ENCODE measurements at places on chromosomes 5 and 9.

DNA sequence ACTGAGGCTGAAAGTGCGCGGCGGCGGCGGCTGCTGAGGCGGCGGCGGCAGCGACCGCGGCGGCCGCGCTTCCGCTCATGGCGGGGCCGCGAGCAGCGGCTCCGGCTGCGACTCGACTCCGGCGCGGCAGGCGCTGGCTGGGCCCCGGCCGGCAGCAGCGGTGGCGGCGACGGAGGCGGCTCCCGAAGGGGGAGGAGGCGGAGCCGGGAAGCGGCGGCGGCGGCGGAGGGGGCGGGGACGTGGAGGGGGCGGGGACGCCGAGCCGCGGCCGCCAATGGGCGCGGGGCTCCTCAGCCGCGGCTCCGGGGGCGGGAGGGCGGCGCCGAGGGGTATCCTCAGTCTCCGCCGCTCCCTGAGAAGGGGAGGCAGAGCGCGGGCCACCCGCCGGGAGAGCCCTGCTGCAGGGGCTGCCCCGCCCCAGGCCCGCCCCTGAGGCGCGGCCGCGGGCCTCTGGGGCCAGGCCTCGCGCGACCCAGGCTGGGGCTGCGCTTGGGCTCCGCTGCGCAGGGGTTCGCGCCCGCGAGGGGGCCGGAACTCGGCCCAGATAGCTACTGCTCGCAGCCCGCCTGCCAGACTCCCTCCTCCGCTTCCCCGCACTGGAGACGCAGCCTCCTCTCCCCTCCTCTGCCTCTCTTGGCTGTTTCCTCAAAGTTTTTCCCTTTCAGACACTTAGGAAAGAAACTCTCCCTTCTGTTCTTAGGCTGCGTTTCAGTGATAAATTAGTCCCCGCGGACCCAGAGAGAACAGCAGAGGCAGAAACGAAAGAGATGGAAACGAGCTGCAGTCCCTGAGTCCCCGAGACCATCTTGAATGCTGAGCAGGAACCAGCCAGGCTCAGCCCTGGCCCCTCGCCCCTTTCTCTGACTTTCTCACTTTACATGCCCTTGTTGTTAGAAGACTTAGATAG lies 85.0 kb upstream of the MELK start:
- no peak for DNase-seq

DNA sequence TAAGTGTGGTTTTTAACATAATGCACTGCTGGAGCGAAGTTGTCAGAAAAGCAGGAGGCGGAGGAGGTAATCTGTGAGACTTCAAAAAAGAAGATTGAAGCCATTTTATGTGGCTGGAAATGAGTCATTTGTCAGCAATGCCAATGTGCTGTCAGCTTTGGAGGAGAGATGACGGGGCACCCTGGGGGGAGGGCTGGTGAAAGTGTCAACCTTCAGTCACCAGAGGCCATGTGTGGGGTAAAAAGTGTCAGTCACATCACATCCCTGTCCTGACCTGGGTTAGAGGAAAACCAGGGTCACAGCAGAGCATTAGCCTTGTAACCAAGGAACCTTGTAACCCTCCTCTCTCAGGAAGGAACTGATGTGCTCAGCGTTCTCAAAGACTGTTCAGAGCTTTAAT lies 59.1 kb downstream of the TLR4 start:
- DNase-seq, result no peak

DNA sequence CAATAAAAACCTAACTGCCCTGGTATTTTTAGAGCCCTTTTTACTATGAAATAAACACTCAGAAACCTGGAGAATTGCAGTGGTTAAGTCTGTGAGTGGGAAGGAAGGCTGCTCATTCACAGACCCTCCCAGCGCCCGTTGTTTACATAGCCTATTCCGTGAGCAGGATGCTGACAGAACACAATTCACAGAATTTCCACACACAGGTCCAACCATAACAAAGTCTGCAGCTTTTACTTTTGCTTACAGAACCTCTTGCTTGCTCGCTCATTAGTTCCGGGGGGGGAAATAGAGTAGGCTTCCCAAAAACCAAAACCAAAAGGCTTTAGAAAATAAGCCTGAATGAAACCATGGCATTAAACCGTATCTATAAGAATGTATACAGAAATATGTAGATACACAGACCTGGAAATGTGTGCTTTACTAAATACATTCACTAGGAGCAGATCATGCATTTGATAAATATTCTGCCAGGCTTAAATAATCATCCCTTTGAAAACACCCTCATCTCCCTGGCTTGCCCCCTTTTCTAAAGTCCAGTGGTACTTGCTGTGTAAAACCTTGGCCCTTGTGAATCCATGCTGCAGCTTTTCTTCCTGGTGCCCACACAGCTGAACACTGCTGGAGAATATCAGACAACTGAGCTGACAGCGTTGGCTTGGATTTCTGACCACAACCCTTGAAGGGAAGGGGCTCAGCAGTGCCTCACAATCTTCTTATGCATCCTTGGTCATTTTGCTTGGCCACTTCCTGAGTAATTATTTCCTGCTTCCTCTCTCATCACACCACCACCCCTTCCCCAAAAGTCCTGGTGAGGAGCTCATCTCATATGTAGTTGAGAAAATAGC lies 128.0 kb downstream of the FANCC start:
- no peak for DNase-seq

DNA sequence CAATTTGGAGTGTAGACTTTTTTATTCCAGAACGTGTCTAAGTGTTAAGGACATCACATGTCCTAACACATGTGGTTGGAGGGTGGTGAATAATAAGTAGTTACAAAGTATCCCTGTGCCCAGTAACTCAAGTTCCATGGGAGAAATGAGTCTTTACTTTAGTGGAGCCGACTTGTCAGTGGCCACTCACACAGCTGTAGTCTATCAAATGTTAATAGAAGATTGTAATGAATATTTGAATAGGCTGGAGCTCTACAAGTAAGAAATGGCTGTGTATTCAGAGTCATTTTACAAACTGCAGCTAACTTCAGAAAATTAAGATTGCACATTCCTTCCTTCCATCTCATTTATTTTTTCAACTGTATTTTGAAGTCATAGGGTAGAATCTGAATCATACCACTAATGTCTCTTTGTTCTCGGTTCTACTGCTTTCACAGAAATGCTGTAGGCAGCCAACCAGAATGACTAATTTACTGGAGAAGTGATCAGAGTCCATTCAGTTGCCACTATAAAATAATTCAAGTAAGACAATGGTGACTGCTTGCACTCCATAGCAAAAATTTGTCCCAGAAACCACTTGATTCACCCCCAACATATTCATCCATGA lies 394.8 kb downstream of the NR2F1-AS1 start:
- DNase-seq, result no peak

- DNase-seq, result no peak
These were observed 37.5 kb upstream of the SMU1 start for GRCh38 chr9:33113799-33114547.

DNA sequence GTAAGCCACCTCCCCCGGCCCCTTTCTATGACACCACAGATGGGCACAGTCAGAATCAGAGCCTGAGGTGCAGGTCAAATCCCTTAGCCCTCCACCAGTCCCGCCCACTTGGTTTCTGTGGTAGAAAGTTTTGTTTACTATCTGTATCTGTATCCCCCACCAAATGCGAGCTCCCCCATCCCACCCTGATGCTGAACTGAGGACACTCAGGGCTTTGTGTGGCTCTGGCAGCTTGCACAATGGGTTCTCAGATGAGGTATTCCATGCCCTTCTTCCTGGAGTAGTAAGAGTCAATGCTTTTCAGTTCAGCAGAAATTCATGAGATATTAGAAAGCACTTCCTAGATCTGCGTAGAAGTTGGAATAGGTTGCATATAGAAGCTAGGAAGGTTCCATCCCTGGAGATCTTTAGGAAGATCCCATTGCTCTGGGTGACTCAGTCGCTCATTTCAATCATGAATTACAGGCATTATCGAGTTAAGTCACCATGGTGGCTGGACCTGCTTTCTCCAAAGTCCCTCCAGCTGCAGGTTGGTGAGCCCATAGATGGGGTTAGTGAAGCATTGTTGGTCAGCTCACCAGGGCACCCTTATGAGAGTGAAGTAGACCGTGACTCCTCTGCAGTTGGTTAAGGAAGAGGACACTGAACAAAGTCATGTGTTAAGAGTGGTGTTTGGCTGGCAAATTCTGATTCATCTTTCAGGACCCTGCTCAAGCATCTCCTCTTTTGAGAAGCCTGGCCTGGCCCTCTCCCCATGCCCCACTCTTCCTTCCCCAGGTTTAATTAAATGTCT lies 10.6 kb upstream of the KCNIP1 start:
- DNase-seq, result no peak

GRCh38 chr5:2534970-2535369 lies 216.5 kb downstream of the IRX2 start:
- no peak for DNase-seq

DNA sequence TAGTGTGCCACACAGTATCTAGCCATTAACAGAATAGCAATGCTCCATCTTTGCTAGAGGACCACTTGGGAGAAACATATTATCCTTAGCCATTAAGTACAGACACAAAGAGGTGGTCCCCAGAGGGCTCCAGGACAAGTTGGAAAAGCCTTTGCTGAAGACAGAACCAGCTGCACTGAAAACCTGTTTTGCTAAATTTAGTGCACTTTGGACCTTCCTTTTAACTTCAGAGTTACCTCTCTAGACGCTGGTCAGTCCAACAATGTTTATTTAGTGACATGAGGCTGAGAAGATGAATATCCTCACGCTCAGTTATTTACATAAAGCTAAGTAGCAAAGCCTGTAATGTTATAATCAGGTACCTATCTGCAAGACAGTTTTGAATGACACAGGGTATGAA lies 265.0 kb upstream of the ZNF608 start:
- no peak for DNase-seq

DNA sequence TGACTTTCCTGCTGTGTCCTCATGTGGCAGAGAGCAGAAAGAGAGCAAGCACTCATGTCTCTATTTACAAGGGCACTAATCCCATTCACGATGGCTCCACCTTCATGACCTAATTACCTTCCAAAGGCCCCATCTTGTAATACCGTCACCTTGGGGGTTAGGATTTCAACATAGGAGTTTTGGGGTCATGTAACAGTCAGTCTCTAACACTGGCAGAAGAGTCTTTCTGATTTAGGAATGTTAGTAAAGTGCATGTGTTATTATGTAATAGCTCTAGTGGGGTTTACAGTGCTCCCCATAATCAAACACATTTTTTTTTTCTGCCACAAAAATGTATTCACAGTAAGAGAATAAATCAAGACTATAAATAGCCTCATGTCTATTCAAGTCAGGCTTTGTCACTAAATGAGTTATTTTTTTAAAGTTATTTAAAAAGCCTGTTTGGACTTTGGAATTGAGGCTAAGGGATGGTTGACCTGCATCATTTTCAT lies 19.1 kb downstream of the GALNT10 start:
- no peak for DNase-seq

DNA sequence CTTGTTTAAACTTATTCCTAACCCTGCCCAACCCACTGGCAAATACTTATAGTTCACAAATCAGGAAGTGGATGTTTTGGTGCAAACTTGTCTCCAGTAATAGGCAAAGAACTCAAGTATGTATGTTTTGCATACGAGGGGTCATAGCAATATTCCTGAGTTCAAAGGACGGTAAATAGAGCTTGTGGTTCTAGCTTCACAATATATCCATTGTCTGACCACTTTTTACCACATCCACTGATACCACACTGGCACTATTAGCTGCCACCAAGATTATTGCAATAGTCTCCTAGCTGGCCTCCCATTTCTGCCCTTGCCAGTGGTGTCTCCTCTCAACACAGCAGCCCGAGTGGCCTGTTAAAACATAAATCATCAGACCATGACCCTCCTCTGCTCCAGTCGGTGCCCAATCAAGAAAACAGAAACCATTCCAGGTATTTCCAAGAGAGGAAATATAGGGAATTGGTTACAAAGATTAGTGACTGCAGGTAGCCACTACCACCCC lies 17.0 kb downstream of the GRXCR2 start:
- DNase-seq, result no peak

DNA sequence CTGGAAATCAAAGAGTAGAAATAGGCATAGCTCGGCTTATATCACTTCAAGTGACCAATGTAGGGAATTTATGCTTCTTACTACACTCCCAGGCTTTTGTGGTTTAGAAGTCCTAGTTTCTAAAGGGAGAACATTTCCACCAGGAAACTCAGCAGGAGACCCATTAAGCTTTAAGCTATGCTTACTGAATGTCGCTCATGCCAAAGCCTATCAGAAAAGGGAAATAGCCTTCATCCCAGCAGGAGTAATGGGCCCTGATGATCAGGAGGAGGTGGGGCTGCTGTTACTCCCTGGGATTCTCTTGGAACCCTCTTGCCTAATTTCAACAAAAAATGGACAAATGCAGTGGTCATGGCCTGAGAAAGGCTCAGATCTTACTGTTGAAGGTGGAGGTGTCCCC lies 54.5 kb upstream of the SEMA6A start:
- no peak for DNase-seq

DNA sequence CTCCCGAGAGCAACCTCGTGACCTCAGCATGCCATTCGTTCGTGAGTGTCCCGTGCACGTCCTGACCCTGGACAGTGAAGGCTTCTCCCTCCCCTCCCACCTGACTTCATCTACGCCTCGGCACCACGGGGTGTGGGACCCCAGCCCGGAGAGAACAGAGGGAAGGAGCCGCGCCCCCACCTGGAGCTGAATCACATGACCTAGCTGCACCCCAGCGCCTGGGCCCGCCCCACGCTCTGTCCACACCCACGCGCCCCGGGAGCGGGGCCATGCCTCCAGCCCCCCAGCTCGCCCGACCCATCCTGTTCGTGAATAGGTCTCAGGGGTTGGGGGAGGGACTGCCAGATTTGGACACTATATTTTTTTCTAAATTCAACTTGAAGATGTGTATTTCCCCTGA lies 38.3 kb upstream of the FCN2 start:
- DNase-seq, result no peak

GRCh38 chr9:76571288-76571687 lies 112.3 kb downstream of the GCNT1 start:
- DNase-seq, result no peak

DNA sequence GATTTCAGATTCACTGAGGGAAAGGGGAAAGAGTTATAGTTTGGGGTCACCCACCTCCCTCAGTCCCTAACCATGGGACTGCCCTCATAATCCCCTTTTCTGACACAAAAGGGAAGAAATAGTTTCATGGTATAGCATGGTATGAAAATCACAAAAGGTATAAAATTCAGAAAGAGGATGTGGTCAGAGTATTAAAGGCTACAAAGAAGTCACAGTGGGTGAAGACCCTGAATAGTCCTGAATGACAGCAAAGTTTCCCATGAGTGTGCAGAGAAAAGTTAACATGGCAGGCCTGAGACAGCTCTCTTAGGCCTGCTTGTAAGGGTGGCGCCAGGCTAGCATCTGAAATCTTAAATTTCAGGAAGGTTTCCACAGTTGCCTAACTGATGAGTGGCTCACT lies 290.6 kb upstream of the ZNF608 start:
- no peak for DNase-seq

GRCh38 chr5:77374686-77375085 lies 117.4 kb downstream of the WDR41 start:
- no peak for DNase-seq

- DNase-seq, result no peak
These were observed 4.5 kb upstream of the EGFL7 start for GRCh38 chr9:136657974-136658848.

DNA sequence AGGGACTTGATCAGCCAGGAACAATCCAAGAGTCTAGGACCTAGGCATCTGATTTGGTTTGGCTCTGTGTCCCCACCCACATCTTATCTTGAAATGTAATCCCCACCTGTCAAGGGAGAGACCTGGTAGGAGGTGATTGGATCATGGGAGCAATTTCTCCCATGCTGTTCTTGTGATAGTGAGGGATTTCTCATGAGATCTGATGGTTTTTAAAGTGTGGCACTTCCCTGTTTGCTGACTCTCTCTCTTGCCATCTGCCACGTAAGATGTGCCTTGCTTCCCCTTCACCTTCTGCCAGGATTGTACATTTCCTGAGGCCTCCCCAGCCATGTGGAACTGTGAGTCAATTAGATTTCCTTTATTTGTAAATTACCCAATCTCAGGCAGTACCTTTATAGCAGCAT lies 201.7 kb upstream of the ACTBL2 start:
- DNase-seq, result no peak

- no peak for DNase-seq
These were observed 6.2 kb downstream of the SLC6A19 start for GRCh38 chr5:1207555-1207954.

Measured in cortex of kidney (tissue), 1 donor.